ENCODE measurements at places on chromosomes 1 and 21.

- no peak for DNase-seq
Measured at GRCh38 chr1:53362270-53362669, 34.4 kb upstream of the LRP8 start.

DNA sequence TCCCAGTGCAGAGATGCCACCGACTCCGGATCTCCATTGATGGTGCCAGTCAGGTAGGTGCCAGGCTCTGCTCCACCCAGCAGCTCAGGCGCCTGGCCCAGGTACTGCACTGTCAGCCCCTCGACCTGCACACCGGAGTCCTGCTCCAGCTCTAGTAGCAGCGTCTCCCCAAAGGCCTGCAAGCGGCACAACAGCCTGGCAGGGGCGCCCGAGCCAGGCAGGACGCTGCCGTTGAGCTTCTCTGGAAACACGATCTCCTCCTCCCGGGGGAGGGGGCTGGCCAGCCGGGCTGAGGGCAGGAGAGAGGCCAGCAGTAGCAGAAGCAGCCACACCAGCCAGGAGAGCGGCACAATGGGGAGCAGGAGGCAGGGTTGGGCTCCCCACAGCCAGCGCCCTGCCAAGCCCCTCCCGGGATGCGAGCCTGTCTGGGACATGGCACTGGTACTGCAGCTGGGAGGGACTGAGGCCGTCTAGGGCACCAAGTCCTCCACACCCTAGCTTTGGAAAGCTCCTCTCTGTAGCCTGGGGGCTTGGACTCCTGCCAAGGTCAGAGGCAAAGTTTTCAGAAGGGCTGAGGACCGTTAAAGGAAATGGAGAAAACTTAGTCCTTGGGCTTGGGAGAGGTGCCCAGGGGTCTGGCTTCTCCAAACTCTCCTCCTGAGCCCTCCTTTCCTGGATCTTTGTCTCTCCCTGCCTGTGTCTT is 509 bp downstream of the ADAMTS4 start:
- DNase-seq = no peak

- peak; percentile 88 for DNase-seq
Measured at GRCh38 chr1:205523891-205524793, 19.7 kb downstream of the CDK18 start.

GRCh38 chr21:46035809-46036695 is 54.5 kb downstream of the COL6A1 start:
- DNase-seq = no peak

DNA sequence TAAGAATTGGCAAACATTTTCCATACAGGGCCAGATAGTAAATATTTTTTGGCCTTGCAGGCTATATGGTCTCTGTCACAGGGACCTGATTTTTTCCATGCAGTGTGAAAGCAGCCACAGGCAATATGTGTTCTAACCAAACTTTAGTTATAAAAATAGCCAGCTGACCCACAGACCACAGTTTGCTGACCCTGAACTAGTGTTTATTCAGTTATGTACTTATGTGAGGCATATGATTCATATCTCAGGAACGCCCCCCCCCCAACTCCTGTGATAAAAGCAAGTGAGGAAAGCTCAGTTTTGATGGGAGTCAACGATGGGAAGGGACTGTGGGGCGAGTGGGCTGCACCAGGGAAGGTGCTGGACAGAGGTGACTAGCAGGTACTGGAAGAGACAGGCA is 80.1 kb downstream of the HMGB4 start:
- DNase-seq = no peak

- no peak for DNase-seq
Measured at GRCh38 chr1:207453710-207454045, 450 bp upstream of the CR2 start.

- no peak for DNase-seq
Measured at GRCh38 chr1:175182201-175182746, 10.3 kb downstream of the KIAA0040 start.

- no peak for DNase-seq
Measured at GRCh38 chr1:196193896-196194559, 414.2 kb downstream of the KCNT2 start.

GRCh38 chr1:100252901-100253300 is 3.3 kb upstream of the DBT start:
- no peak for DNase-seq

DNA sequence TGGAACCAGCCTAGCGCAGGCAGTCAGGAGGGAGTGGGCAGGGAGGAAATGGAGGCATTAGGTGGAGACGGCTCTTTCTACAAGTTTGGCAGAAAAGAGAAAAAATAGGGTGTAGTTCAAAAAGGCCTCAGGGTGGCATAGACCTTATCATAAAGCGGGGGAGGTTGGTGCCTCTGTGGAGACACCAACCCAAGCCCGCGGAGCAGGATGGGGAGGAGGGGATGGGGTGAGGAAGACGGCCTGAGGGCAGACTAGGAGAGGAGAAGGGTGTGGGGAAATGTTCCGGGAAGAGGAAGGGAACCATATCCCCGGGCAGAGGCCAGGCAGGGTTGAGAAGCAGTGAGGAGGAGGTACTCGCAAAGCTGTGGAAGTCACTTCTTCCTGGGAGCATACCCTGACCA is 17.4 kb upstream of the SHE start:
- DNase-seq = no peak
